Activated CD4-positive, alpha-beta T cell treated with anti-CD3 and anti-CD28 coated beads for 36 hours (primary cell): ENCODE measurements at places on chromosomes 2 and 18.

DNA sequence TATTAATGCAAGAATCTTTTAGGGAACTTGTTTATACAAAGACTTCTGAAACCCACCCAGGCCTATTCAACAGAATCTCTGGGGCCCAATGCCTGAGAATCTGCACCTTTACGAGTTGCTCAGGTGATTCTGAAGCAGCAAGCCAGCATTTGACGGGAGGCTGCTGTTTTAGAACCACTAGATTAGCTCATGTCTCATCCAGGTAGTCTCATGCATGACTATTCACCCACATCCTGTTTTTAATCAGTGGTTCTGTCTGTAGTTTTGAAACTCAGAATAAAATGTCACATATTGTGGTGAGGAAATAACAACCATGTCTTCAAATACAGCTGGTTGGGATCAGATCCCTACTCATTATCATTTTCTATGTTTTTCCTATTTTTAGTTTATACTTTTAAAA is 39.5 kb downstream of the CYTIP start:
- peak overlapping the region; percentile 80 for H3K27ac ChIP-seq
- peaks cover 55% of the 10 kb centered on the region for H3K36me3 ChIP-seq
- peak; percentile 72 for DNase-seq

DNA sequence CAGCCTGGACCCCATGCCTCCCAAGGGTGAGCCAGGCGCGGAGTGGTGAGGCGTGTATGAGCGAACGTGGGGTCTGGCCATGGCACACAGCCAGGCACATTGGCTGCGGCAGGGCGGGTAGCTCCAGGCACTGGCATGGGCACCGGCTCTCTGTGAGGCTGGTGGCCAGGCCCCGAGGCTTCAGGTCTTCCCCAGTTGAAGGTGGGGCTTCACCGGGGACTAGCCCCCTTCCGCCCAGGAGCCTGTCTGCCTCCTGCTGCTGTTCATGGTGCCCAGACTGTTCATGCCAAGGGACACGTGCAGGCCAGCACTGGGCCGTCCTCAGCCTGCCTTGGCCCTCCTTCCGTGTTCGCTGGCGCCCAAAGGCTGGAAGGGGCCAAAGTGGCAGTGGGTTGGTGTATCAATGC is 26.8 kb downstream of the DDX1 start:
- no peak overlapping the region for H3K27ac ChIP-seq
- peaks cover 1% of the 10 kb centered on the region for H3K4me1 ChIP-seq
- peaks cover 40% of the 10 kb centered on the region for H3K36me3 ChIP-seq

DNA sequence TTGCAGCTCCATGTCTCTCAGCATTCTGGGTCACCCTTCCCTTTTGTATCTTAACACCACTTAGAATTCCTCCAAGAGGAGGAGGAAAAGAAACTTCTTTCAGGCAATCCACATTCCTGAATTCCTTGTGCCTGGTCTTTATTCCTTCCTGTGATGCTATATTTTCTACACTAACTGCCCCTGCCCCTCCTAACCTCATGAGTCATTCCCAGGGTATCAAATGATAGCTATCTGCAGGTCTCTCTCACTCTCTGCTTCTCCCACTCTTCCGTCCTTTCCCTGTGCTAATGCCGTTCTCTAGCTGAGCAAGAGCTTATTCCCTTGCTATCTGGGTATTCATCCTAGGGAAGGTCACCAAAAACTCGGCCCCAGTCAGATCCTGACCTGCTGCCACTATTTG is 395.0 kb upstream of the TCF4 start:
- H3K4me3 ChIP-seq: no peak overlapping the region
- DNase-seq: no peak
- H3K27ac ChIP-seq: no peak overlapping the region
- no peaks in the 10 kb centered on the region for H3K36me3 ChIP-seq
- no peaks in the 10 kb centered on the region for H3K27me3 ChIP-seq

GRCh38 chr18:50232419-50232818 is 33.9 kb downstream of the CFAP53 start:
- H3K27ac ChIP-seq: no peak overlapping the region
- peaks cover 19% of the 10 kb centered on the region for H3K27me3 ChIP-seq
- H3K4me3 ChIP-seq: no peak overlapping the region
- H3K36me3 ChIP-seq: no peaks in the 10 kb centered on the region
- peaks cover 8% of the 10 kb centered on the region for H3K4me1 ChIP-seq

GRCh38 chr2:44184106-44184505 is 15.4 kb downstream of the PPM1B start:
- no peak for DNase-seq
- H3K36me3 ChIP-seq: peaks cover 34% of the 10 kb centered on the region
- no peaks in the 10 kb centered on the region for H3K27me3 ChIP-seq
- H3K27ac ChIP-seq: peak overlapping the region; percentile 83
- no peak overlapping the region for H3K4me3 ChIP-seq

DNA sequence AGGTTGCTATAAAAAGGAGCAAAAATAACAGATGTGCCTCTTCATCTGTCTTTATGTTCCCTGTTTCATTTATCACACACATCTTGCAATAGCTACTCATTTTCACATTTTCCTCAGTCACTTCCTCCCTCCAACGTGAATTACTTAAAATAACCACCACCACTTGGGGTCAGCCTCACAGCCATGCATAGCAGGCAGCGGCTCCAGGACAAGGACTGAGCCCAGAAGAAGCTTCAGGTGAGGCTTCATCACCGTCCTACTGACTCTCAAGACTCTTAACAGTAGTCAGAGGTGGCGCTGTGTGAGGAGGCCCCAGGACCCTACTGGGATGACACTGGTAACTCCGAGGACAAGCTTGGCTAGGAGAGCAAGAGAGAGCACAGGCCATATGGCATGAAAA is 15.5 kb upstream of the ST8SIA5 start:
- no peaks in the 10 kb centered on the region for H3K36me3 ChIP-seq
- no peaks in the 10 kb centered on the region for H3K27me3 ChIP-seq
- H3K4me3 ChIP-seq: no peak overlapping the region
- H3K4me1 ChIP-seq: no peaks in the 10 kb centered on the region
- H3K27ac ChIP-seq: no peak overlapping the region

- peaks cover 8% of the 10 kb centered on the region for H3K4me1 ChIP-seq
- H3K27me3 ChIP-seq: peaks cover 36% of the 10 kb centered on the region
- no peak overlapping the region for H3K4me3 ChIP-seq
- H3K36me3 ChIP-seq: peaks cover 2% of the 10 kb centered on the region
- H3K27ac ChIP-seq: no peak overlapping the region
These were observed 13.1 kb upstream of the E2F6 start for GRCh38 chr2:11478899-11479605.
